Diencephalon (tissue), 1 donor: ENCODE measurements at places on chromosomes 7 and 10. TPM values are rescaled to one million over a fixed set of nuclear protein-coding genes. Genes with fewer than 3 reads are reported as not detected.

The NEUROD6 gene
- 4.2 TPM for total RNA-seq

The CLRN3 gene
- total RNA-seq: not detected

The ZPBP gene
- total RNA-seq: 0.92 TPM

The PTPRN2 gene
- 84.9 TPM for total RNA-seq

The ELMO1 gene
- total RNA-seq: 84.7 TPM

The HOXA7 gene
- not detected for total RNA-seq

The AGMO gene
- total RNA-seq: 0.69 TPM

The ZNF33A gene
- total RNA-seq: 57.2 TPM

The PRLHR gene
- 1.2 TPM for total RNA-seq

The CHST3 gene
- total RNA-seq: 12.2 TPM

The BTRC gene
- 63.0 TPM for total RNA-seq

The HMX2 gene
- total RNA-seq: 0.92 TPM

The TCAF2 gene
- total RNA-seq: 0.92 TPM

The CNPY1 gene
- total RNA-seq: 0.46 TPM

The PIK3AP1 gene
- total RNA-seq: 9.7 TPM

The GPR85 gene
- total RNA-seq: 106 TPM

The CPA2 gene
- total RNA-seq: not detected

The FAM237B gene
- 0.23 TPM for total RNA-seq

The CTBP2 gene
- total RNA-seq: 44.1 TPM

The MRPS17 gene
- 27.7 TPM for total RNA-seq

The UBTD1 gene
- 6.0 TPM for total RNA-seq

The GLCCI1 gene
- 75.4 TPM for total RNA-seq

The PLAU gene
- 2.1 TPM for total RNA-seq

The LRRC18 gene
- total RNA-seq: 0.23 TPM

The NUTM2E gene
- total RNA-seq: 0.46 TPM

The FAM107B gene
- total RNA-seq: 51.2 TPM

The IPMK gene
- 29.3 TPM for total RNA-seq

The GDF2 gene
- total RNA-seq: 0.23 TPM

The EPO gene
- not detected for total RNA-seq

The TDRD1 gene
- 1.4 TPM for total RNA-seq

The LRIT1 gene
- total RNA-seq: not detected

The ICA1 gene
- total RNA-seq: 64.4 TPM

The PTF1A gene
- not detected for total RNA-seq

The ANXA8 gene
- not detected for total RNA-seq

The ADK gene
- total RNA-seq: 54.7 TPM

The SEMA3A gene
- 16.4 TPM for total RNA-seq

The GNAT3 gene
- not detected for total RNA-seq

The CSTF2T gene
- 46.6 TPM for total RNA-seq

The TMEM176A gene
- total RNA-seq: 1.2 TPM

The ANXA11 gene
- total RNA-seq: 5.5 TPM

The ARHGEF5 gene
- 1.8 TPM for total RNA-seq

The HMX3 gene
- total RNA-seq: 2.8 TPM

The SPDYE1 gene
- total RNA-seq: not detected

The VAX1 gene
- 4.6 TPM for total RNA-seq

The BBIP1 gene
- 62.3 TPM for total RNA-seq

The PIP gene
- total RNA-seq: not detected

The ERVW-1 gene
- not detected for total RNA-seq

The KRIT1 gene
- 69.4 TPM for total RNA-seq

The SAMD9 gene
- 3.2 TPM for total RNA-seq

The VSIR gene
- total RNA-seq: 8.3 TPM

The CTAGE15 gene
- 0.69 TPM for total RNA-seq

The OR2A12 gene
- not detected for total RNA-seq

The AEBP1 gene
- total RNA-seq: 9.7 TPM

The ABI1 gene
- 85.6 TPM for total RNA-seq
